ENCODE measurements at places on chromosomes 7 and 10. TPM values are rescaled to one million over a fixed set of nuclear protein-coding genes. Genes with fewer than 3 reads are reported as not detected.

GRCh38 chr10:114489521-114490310 is 85.4 kb upstream of the AFAP1L2 start:
- no peak for DNase-seq

DNA sequence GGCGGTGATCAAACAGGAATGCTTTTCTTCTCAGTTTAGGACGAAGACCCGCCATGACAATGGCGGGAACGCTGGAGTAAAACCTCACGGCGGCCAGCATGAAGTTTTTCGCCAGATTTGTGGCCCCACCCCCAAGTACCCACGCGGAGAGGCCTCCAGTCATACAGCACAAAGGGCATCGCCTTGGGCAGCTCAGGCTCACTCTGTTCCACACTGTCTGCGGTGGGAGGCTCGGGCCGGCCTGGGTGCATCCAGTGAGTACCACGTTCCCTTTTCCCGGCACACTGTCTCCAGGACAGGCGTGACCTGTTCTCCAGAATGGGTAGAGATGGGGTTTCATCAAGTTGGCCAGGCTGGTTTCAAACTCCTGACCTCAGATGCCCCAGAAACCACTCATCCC is 27.3 kb downstream of the ASB13 start:
- no peak for DNase-seq

DNA sequence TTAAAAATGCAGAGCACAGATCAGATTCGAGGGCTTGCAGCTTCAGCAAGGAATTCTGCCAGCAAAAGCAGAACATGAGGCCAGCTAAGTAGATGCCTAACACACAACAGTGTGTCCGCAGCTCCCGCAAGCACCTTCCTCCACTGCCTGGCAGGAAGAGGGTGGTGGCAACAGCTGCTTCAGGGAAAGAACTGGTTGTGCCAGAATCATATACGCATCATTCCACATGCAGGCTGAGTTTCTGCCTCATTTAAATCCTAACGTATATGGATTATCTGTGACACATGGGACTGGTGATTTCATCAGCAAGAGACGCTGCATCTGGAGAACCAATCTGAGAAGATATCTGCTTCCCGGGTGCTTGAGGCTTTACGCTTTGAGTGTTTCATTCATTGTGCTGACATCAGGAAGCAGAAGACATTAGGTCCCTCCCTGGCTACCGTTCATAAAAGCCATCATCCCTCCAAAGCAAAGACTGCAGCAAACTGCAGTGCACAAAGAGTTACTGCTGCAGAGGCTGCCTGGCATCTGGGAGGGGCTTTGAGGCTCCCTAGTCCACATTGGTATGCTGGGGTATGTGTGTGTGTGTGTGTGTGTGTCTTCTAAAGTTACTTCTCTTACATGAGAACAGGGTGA is 78.8 kb downstream of the FAM13C start:
- no peak for DNase-seq

- DNase-seq: no peak
Measured at GRCh38 chr10:23110722-23111516, 15.5 kb downstream of the MSRB2 start.

- DNase-seq: no peak
Measured at GRCh38 chr7:22480523-22481075, 19.4 kb downstream of the STEAP1B start.

DNA sequence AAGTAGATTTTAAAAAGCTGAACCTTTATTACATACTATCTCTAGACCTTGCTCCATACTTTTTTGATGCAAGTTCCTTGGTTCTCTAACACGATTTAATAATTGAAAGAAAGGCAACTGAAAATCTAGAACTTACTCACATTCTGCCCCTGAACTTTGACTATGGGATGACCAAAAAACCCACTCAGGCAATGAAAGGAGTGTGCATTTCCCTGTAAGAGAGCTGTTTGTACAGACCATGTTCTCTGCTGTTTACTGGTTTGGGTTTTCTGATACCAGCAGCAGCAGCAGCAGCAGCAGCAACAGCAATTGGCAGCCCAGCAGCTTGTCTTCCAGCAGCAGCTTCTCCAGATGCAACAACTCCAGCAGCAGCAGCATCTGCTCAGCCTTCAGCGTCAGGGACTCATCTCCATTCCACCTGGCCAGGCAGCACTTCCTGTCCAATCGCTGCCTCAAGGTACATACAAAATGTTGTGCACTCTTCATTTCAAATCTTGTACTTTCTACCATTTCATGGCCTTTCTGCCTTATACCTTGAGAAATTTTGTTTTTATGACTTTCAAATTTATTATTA is 216.7 kb downstream of the FOXP2 start:
- no peak for DNase-seq

- DNase-seq: no peak
Measured at GRCh38 chr10:13056456-13057077, 43.4 kb upstream of the OPTN start.

DNA sequence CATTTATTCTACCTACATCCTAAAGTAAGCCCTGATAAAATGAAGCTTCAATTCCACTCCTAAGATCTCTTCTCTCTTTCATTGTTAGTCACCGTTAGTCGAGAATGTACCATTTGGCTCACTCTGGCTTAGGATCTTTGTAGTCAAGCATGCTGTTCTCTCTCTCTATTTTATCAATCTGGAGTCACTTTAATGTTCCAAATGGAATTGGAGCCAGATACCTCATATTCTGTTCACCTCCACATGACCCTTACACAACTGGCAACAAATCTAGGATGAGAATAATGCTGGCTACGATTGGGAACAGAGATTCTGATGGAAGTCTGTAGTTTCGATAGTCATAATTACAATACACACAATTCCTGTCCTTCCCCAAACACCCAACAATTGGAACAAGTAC is 213.7 kb downstream of the TWIST1 start:
- no peak for DNase-seq

GRCh38 chr10:124389613-124390361 is 28.9 kb downstream of the OAT start:
- DNase-seq: no peak

Gene HK1
- total RNA-seq: 106 TPM

Gene PODXL
- total RNA-seq: 26.0 TPM

Gene ZNF746
- total RNA-seq: 29.0 TPM

Gene TAS2R5
- 6.1 TPM for total RNA-seq

Gene SH2D4B
- not detected for total RNA-seq

Gene ABCB4
- 0.49 TPM for total RNA-seq

Gene EPDR1
- 37.6 TPM for total RNA-seq

Measured in vagina (tissue), 2 donors.